Stimulated activated CD4-positive, alpha-beta T cell treated with anti-CD3 and anti-CD28 coated beads, Interleukin-2, amount 100 ng/mL, for 24 hours (primary cell): ENCODE measurements at places on chromosomes 7 and 10.

- no peak for DNase-seq
These were observed 72.3 kb upstream of the PHYHIPL start for GRCh38 chr10:59104186-59104585.

- DNase-seq: no peak
These were observed 31.0 kb upstream of the LRRC18 start for GRCh38 chr10:48970654-48971053.

DNA sequence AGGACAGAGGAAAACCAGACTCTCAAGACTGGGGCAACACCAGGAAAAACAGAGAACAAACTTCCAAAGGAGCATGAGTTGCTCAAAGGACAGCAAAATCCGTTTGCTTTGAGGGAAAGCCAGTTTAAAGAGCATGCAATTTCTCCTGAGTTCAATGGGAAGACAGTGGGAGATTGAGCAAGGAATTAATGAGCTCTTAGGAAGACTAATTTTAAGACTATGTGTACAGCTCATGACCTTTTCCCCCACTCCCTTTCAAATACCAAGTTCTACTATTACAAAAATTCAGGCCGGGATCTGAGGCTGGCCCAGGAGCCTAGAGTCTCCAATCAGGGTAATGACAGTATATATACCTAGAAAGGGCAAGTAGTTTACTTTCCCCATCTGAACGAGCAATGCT is 79.2 kb downstream of the EPDR1 start:
- DNase-seq: no peak

GRCh38 chr7:158869876-158870275 is 13.5 kb downstream of the DYNC2I1 start:
- DNase-seq: no peak

GRCh38 chr7:112495156-112495788 is 14.5 kb downstream of the LSMEM1 start:
- no peak for DNase-seq

DNA sequence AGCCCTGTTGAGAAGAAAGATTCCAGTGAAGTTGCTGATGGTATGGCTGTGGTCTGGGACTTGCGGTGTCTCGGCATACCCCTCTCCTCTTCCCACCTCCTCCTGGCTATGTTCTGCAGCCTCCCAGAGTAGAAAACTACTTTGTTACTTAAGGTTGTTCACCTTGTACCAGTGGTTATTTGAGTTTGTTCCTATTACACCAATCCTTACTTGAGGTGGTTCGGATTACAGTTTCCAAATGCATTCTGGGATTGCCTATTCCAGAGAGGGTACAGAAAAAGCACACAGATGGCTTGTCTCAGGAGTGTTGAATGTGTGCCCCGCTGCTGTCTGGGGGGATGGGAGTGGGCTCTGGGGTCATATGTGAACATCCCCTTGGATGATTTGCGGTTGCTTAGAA is 6.8 kb upstream of the ZNF783 start:
- no peak for DNase-seq

DNA sequence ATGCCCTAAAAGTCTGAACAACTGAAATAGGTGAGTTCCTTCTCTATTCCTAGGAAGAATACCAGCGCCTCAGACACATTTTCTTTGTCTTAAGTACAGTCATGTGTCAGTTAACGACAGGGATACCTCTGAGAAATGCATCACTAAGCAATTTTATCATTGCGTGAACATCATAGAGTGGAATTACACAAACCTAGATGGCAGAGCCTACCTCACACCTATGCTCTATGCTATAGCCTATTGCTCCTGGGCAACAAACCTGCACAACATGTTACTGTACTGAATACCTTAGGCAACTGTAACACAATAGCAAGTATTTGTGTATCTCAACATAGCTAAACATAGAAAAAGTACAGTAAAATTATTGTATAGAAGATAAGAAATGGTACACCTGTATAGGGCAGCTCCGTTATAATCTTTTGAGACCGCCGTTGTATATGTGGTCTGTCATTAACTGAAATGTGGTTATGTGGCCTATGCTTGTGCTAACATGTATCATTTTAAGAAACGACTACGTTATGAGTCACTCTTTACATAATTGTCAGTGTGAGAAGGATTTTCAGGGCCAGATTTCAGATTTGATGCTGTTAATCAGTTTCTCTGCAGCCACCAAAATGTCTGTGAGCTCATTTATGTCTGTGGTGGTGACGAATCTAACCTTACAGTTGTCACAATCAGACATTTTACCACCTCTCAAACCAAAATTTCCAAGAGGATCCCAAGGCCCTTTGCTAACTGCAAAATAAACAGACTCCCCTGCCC is 66.1 kb upstream of the STK17A start:
- no peak for DNase-seq
